ENCODE measurements at places on chromosomes 11 and 22.
A peak's percentile ranks its signal among the peaks of the same experiment; 100 is the strongest.

- no peak for DNase-seq
Measured at GRCh38 chr11:128213461-128213860, 373.9 kb downstream of the ETS1 start.

DNA sequence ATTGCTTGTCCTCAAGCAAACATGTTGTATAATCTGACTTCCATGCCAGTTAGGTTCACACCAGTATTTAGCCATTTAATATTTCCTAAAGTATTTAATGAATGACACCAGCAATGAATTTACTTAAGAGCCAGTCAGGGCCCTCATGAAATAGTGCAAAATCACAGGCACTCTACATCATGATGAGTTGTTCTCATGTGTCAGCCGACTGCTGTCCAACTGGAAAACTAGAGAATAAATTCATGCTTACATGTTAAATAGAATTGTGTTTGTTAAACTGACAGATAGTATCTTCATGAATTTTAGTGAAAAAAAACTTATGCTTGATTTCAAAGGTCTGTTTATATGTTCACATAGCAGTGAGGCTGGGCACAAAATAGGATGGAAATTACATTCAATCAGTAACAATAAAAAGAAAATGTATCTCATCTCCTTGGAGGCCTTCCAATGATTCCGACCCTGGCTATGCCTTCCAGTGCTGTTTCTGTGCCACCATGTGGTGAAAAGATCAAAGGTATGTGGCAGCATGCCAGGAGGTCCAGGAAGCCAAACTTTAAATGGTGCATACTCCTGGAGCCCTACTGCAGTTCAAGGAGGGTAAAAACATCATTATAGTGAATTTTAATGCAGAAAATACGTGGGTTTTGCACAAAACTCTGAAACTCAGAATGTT, 45.2 kb downstream of the CTSC start:
- no peak for DNase-seq

GRCh38 chr11:86749376-86749775, 51.0 kb upstream of the PRSS23 start:
- no peak for DNase-seq

DNA sequence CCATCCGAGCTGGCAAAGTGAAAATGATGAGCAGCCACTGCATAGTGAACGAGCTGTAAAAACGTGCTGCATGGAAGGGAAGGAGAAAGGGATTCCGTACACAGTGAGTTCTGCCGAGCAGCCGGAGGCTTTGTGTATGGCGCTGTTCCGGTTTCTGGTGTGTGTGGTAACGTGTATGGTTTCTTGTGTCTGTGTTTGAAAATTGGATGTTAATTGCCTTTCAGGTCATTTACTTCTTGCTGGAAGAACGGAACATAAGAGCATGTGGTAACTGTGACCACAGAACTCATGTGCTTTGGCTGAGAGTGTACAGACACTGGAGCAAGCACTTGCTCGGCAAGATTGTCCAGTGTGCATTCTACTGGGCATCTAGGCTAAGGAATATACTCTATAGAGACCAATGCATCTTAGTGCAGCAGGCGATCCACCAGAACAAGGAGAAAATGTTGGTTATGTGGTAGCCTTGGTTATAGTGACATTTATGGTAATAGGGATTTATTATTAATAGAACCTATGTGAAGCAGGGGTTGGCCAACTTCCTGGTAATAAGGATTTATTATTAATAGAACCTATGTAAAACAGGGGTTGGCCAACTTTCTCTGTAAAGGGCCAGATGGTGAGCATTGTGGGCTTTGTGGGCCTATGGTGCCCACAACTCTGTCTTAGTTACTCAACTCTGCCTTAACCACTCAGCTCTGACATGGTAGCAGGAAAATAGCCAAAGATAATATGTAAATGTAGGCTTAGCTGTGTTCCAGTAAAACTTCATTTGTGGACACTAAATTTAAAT, 49.2 kb downstream of the GRAMD1B start:
- DNase-seq = peak; percentile 23

DNA sequence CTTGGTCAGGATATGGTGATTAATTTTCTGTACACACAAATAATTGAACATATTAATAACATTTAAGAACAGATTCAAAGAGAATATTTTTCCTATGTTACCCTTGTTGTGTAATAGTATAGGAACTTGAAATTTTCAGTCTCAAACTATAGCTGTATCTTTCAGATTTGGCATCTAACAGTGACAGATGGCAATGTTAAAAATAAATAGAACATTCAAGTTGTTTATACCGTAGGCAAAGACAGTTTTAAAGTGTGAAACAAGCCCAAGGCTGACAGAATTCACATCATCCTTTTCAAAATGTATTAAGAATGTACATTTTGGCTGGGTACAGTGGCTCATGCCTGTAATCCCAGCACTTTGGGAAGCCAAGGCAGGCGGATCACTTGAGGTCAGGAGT, 92.6 kb upstream of the TP53AIP1 start:
- no peak for DNase-seq

DNA sequence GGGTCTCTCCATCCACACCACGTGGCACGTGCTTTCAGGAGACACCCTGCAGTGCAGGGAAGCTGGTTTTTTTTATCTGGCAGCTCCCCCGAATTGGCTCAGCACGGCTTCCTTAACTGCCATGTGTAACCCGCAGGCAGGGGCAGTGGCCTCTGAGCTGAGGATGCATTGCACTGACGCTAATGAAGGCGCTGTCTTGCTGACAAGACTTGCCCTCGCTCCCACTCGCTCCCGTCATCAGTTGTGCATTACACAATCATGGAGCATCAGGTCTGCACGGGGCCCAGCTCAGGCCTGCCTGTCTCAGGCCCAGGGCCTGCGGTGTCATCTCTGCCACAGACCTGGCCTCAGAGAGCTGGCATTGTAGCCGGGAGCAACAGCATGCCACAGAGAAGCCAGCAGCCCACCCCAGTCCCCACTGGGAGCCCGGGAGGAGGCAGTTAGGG, 95.9 kb downstream of the ARHGAP8 start:
- DNase-seq = no peak

GRCh38 chr11:97269527-97269926, 879.7 kb downstream of the JRKL start:
- no peak for DNase-seq

DNA sequence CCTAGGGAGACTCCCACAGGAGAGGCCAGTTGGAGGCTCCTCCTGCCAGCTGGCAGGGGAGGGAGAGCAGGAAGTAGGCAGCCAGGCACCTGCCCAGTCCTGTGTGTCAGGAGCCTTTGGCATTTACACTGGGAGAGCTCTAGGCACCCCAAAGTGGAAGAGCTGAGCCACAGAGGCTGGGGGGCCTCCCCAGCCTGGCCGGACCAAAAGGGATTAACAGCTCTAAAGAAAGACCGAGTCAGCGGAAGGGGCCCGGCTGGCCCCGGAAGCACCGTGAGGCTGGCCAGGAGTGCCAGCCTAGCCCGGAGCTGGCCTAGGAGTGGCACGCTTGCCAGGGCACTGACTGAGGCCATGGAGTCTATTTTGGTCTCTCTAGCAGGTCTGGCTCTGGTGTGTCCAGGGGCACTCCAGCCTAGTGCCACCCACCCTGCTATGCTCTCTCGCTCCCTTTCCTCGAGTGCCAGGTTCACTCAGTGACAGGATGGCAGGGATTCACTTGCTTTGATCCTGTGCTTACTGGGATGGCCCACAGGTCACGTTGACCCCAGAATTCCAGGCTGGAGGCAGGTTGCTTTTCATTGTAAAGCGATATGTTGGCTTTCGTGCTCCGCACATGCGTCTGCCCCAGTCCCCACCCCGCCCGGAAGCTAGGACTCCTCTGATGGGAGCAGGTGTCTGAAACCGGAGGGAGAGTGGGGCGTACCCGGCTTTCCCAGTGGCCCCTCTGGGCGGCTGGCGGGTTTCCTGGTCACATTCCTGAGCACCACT, 3.3 kb upstream of the KMT5B start:
- DNase-seq = no peak

- peak; percentile 63 for DNase-seq
Measured at GRCh38 chr11:17389211-17389956, 925 bp upstream of the KCNJ11 start.

GRCh38 chr11:86418917-86419316, 44.2 kb downstream of the CCDC81 start:
- DNase-seq = no peak

GRCh38 chr11:73210916-73211667, 7.0 kb upstream of the P2RY2 start:
- no peak for DNase-seq

DNA sequence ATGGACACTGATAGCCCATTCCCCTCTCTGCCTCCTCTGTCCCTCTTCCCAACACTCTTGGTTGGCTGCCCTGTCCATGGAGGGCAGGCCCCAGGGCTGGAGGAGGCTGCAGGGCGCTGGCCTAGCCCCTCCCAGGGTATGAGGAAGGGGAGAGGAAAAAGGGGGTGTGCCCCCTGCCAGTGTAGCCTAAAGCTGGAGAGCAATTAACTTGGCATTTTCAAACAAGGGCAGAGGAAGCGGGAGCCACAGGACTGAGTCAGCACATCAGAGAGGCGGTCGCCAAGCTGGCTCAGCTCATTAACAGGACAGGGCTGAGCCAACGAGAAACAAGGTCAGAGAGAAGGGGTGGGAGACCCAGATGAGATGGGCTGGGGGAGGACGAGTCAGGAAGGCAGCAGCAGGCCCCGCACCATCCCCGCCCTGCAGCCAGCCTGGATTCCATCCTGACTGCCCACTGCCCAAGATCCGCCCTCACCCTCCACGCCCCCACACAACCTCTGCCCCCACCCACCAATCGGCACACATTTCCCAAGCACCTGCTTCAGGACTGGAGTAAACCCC, 76.3 kb downstream of the BUD13 start:
- no peak for DNase-seq

DNA sequence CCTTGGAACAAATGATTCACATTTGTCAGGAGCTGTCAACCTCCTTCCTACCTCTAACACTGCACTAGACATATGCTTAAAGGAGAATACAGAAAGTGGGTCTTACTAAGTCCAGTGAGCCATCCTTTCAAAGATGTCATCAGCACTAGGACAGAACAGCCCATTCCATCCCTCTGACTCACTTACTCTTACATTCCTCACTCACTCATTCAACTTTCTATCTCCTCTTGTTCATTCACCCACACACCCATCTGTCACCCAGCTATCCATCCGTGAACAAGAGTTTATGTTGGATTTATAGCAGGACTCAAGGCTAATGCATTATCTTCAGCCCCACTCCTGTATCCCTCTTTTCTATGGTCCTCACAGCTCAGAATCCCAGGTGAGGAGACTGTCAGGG, 9.1 kb downstream of the INSC start:
- no peak for DNase-seq

GRCh38 chr22:42966497-42966896, 48.5 kb downstream of the PACSIN2 start:
- no peak for DNase-seq

DNA sequence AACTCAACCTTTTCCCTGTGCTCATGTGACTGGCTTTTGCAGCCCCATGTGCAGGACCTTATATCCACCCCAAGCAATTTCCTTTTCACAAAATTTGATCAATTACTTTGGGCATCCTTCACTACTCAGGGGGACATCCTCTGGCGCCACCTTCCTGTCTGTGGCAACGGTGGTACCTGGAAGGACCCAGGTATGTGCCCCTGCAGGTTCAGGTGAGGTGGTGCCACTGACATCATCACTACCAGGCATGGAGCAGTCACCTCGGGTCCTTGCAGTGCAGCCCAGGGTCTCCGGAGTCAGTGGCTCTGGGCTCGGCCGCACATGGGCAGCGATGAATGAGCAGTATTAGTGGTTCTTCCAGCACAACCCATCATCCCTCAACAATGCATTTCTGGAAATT, 37.7 kb upstream of the B3GAT1 start:
- no peak for DNase-seq

DNA sequence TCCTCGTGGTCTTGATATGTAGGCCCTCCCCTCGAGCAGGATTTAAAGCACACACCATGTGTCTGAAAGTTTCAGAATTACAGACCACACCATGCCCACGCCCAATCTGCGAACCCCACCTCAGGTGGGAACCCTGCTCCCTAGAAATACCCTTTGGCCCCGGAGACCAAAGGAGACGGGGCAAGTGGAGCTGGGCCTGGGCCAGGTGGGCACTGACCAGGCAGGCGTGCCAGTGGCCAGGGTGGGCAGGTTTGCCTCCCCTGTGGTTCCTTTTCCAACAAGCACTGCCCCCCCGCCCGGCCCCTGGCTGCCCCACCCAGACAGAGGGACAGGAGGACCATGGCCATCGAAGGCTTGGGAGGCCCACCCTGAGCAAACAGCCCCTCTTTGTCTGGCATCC, 400.4 kb downstream of the TBC1D22A start:
- DNase-seq = no peak

DNA sequence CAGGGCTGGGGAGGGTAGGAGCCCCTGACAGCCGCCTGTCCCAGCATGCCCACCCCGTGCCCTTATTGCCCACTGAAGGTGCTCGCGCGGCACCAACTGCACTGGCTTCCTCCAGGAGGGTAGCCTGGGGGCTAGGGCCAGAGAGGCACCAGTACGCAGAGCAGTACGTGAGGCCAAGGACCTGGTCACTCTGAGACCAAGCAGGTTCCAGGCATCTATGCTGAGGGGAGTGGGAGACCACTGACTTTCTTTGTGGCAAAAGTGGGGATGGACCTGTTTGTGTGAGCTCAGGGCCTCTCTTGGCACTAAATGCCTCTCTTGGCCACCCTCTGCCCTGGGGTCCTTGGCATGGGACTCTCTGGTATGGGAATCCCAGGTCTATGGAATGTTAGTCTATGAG, 10.8 kb downstream of the GP1BB start:
- DNase-seq = no peak

DNA sequence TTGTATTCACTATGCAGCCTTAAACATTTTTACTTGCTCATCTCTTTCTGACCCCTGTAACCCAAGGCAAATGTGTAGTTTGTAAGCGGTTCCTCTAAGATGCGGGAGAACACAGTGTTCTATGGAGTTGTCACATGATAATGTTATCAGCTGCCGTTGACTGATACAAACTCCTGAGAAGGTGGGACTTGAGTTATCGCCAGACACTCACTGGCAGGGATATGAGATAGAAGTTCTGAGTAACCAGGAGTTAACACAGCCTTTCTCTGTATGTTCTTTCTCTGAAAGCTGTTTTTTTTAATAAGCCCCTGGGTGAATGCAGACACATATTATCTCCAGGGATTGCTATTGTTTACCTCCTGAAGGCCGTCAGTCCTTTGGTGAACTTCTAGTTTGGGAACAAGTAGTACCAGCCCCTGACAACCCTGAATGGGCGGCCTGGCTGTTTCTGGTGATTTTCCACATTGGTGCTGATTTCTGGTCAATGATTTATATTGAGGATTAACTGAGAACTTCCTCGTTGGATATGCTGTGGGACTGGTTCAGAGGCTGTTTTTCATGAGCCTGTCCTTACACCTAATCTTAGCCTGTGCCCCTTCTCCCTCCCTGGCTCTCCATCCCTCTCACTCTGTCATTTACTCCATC, 155.3 kb upstream of the RASSF10 start:
- DNase-seq = no peak

GRCh38 chr11:101553891-101554292, 29.9 kb downstream of the TRPC6 start:
- DNase-seq = no peak

DNA sequence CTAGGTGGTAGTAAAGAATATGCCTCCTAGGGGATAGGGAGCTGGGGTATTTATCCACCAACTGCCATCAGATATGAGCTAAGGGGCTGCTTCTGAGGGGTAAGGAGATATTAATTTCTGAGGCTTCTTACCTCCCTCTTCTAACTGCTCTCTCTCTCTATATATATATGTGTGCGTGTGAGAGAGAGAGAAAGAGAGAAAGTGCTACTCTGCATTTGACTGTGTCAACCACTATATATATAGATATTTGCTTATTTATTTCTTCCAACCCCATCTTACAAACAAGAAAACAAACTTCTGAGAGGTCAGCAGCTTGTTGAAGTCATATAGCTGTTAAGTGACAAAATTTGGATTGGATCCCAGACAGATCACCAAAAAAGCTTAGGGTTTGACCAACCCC, 5.9 kb upstream of the HEPACAM start:
- no peak for DNase-seq

- no peak for DNase-seq
Measured at GRCh38 chr11:2418693-2419360, 18.3 kb downstream of the TSSC4 start.

Data from T-helper 2 cell (primary cell).